ENCODE measurements at places on chromosomes 1 and 21. TPM values are rescaled to one million over a fixed set of nuclear protein-coding genes. Genes with fewer than 3 reads are reported as not detected.
A peak's percentile ranks its signal among the peaks of the same experiment; 100 is the strongest.

- H3K27me3 ChIP-seq, result no peaks in the 10 kb centered on the region
- peaks cover 21% of the 10 kb centered on the region for H3K4me1 ChIP-seq
- peaks cover 27% of the 10 kb centered on the region for H3K36me3 ChIP-seq
- no peak overlapping the region for H3K27ac ChIP-seq
Measured at GRCh38 chr1:85262985-85263384, 3.5 kb upstream of the C1orf52 start.

DNA sequence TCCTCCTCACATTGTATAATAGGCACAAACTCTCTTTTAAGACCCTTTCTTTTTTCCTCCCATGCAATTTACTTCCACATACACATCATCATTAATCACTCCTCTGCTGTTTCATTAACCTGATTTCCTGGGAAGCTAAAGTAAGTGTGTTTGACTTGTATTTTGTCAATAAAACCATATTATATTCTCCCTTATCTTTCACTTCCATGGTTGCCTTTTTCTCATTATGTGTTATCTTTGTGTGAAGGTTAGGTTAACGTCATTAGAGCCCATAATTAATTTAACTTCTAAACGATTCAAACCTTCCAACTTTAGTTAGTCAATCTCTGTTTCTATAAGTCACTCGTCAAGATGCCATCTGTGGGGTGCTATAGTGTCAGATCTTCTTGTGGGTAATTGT lies 313.0 kb downstream of the PAPPA2 start:
- H3K36me3 ChIP-seq, result no peaks in the 10 kb centered on the region
- H3K4me1 ChIP-seq, result no peaks in the 10 kb centered on the region
- no peak for DNase-seq
- no peaks in the 10 kb centered on the region for H3K27me3 ChIP-seq
- no peak overlapping the region for H3K4me3 ChIP-seq
- H3K27ac ChIP-seq, result no peak overlapping the region

DNA sequence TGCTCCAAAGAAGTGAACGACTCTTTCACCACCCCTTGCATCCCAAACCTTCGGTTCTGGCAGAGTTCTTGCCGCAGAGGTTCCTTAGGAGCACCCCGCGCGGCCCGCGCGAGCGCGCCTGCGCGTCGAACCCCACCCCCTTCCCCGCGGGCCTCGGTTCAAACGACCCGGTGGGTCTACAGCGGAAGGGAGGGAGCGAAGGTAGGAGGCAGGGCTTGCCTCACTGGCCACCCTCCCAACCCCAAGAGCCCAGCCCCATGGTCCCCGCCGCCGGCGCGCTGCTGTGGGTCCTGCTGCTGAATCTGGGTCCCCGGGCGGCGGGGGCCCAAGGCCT lies at the start of gene C1orf56:
TSS of gene C1orf56 (plus strand) at position 161 of the 334 bp plus-strand sequence. CDS start at position 258, 97 bp downstream.
- peak within 1 kb of the TSS; percentile 77 for H3K4me3 ChIP-seq
- peak within 1 kb of the TSS; percentile 57 for H3K27ac ChIP-seq
- peaks cover 15% of the 10 kb centered on the region for H3K36me3 ChIP-seq
- no peaks in the 10 kb centered on the region for H3K27me3 ChIP-seq

DNA sequence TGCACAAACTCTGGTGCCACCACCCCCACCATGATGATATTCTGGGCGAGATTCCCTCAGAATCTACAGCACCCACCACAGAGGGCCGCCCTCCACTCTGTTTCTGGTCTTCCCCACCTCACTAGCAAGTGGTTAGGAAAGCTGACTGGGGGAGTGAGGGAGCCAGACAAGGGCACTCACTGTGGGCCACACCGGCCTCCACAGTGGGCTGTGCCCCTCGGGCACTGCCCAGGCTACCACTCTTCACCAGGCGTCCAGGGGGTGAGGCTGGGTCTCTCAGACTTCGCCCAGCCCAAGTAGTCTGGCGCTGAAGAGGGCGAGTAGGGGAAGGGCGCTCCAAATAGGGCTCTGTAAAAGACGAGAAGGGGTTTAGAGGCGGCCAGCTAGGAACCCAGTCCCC lies 11.2 kb upstream of the GATAD2B start:
- peaks cover 14% of the 10 kb centered on the region for H3K36me3 ChIP-seq
- no peaks in the 10 kb centered on the region for H3K27me3 ChIP-seq
- DNase-seq, result no peak
- peaks cover 2% of the 10 kb centered on the region for H3K4me1 ChIP-seq

The NUP210L gene
- total RNA-seq, result not detected

The USH2A gene
- 0.02 TPM for total RNA-seq

DNA sequence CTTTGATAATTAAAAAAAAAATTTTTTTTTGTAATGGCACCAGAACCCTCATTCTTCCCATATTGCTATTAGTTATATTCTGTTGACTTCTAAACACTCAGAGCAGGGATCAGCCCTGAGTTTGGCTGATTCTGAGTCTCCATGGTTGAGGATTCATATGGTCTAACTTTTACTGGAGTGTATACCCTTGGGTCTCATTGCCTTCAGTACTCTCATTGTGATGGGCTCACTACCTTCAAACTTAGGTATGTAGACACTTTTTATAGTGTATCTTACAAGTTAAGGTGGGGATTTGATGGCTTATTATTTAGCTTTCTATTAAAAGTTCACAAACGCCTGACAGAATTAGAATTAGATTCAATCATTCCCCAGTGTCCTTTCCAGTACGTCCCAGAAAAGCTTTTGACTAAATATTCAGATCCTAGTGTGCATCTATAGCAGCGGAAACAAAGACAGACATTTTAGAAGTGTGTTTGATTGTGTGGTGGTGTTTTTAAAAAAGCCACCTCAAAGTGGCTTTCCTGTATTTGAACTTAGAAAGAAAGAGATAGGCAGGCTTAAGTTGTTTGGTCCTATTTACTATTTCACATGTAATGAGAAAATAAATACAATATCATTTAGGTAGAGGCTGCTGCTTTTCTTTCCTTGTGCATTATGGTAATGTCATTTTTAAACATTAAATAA lies 1.4 kb downstream of the MACF1 start:
- no peak for DNase-seq
- peak overlapping the region; percentile 85 for H3K4me3 ChIP-seq
- peaks cover 11% of the 10 kb centered on the region for H3K4me1 ChIP-seq
- H3K27me3 ChIP-seq, result no peaks in the 10 kb centered on the region
- H3K27ac ChIP-seq, result peak overlapping the region; percentile 97
- H3K36me3 ChIP-seq, result no peaks in the 10 kb centered on the region

The FCMR gene
- 0.73 TPM for total RNA-seq

DNA sequence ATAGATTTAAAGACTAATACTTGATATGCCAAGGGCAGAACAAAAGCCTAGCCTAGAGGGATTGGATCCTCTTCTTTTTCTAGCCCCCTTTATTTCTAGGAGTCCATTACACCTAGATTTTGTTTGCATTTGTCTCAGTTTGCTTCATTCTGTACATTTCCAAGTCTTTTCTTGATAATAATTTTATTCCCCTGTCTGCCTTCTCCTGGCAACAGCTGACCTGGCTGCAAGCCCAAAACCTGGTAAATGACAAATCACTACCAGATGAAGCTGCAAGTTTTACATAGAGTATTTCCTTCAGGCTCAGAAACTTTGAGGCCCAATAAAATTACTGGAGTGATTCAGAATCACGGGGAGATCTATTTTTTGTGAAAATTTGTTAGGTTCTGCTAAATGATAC lies 36.5 kb upstream of the LHX8 start:
- H3K27ac ChIP-seq, result no peak overlapping the region
- H3K27me3 ChIP-seq, result no peaks in the 10 kb centered on the region
- no peaks in the 10 kb centered on the region for H3K4me1 ChIP-seq
- H3K36me3 ChIP-seq, result no peaks in the 10 kb centered on the region

- no peak overlapping the region for H3K4me3 ChIP-seq
- peaks cover 24% of the 10 kb centered on the region for H3K36me3 ChIP-seq
- H3K27me3 ChIP-seq, result no peaks in the 10 kb centered on the region
- H3K27ac ChIP-seq, result peak overlapping the region; percentile 73
- H3K4me1 ChIP-seq, result peaks cover 43% of the 10 kb centered on the region
Measured at GRCh38 chr21:29349702-29350101, 51.0 kb downstream of the BACH1 start.

DNA sequence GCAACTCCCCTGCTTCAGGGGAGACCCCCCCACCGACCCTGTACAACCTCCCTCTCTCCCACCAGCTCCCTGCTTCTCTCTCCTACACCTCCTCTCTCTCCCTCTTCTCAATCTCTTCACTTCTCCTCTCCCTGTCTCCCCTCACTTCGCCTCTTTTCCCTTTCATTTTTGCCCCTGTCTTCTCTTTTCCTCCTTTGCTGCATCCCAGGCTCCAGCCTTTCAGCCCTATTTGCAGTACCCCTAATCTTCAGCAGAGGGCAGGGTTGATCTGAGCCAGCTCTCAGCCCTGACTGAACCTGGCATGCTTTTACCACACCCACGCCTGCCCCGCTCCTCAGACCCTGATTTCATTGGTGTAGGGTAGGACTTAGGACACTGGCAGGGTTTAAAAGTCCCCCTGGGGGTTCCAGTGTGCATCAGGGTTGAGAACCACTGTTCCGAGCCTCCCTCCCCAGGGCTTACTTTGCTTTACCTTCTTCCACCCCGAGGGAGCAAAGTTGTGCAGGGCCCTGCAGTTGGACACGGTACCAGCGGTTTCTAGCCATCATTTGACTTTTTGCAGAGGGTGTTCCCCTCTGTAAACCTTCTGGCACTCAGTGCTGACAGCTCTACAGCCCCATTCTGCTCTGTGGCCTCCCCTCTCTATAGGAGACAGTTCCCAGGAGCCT lies 67.3 kb upstream of the CNTN2 start:
- no peaks in the 10 kb centered on the region for H3K36me3 ChIP-seq
- H3K4me3 ChIP-seq, result no peak overlapping the region
- H3K27ac ChIP-seq, result no peak overlapping the region
- H3K4me1 ChIP-seq, result peaks cover 10% of the 10 kb centered on the region
- no peaks in the 10 kb centered on the region for H3K27me3 ChIP-seq

- H3K36me3 ChIP-seq, result no peaks in the 10 kb centered on the region
- no peak overlapping the region for H3K27ac ChIP-seq
- peak; percentile 41 for DNase-seq
- no peaks in the 10 kb centered on the region for H3K27me3 ChIP-seq
- H3K4me1 ChIP-seq, result peaks cover 11% of the 10 kb centered on the region
Measured at GRCh38 chr1:246503341-246503740, 3.7 kb downstream of the SMYD3 start.

GRCh38 chr1:206102292-206102936 lies 14.8 kb downstream of the AVPR1B start:
- H3K27me3 ChIP-seq, result peaks cover 17% of the 10 kb centered on the region
- no peak for DNase-seq

DNA sequence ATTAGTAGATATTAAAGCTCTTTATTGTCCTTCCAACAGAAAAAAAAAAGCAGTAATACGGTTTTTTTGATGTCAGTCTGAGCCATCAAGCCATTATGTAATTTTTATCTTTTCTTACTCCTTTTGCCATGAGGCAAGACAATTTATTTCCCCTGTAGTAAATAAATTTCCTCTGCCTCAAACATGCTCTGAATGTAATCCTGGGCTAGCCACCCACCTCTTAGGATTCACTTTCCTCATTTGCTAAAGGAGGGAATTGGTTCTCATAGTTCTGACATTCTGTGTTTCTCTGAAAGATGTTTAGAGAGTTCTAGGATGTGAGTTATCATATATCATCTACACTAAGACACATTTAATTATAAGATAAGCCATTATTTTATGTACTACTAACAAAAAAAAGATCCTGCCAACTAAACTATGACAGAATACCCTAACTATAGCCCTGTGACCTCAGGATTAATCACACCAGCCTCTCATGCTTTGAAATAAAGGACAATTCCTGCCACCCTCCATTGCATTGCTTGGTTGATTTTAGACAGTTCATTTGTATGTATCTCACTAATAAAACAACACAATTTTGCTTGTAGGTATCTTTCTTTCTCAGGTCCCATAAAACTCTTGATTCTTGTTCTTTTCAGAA lies 34.0 kb upstream of the RAP1A start:
- no peak overlapping the region for H3K4me3 ChIP-seq
- H3K4me1 ChIP-seq, result no peaks in the 10 kb centered on the region
- no peak for DNase-seq

The SMCP gene
- not detected for total RNA-seq

- H3K27ac ChIP-seq, result no peak overlapping the region
- DNase-seq, result no peak
- peaks cover 3% of the 10 kb centered on the region for H3K27me3 ChIP-seq
- H3K4me1 ChIP-seq, result no peaks in the 10 kb centered on the region
Measured at GRCh38 chr1:116203920-116204319, 92.7 kb downstream of the MAB21L3 start.

DNA sequence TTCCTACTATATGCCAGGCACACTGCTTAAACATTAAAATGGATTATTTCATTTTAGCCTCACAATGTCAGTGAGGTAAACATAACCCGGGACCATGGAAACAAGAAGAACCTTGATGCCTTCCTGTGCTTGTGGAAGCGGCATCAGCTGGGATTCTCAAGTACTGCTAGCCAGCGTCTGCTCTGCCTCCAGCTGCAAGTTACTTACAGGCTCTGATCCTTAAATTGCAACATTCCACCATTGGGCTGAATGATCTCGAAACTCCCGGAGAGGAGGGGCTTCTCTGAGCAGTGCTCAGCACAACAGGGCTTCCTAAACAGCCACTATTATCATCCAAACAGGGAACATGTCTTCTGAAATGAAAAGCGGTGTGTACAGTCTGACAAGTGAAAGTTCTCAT lies 6.7 kb upstream of the MAN1C1 start:
- no peak for DNase-seq
- H3K4me1 ChIP-seq, result peaks cover 3% of the 10 kb centered on the region
- no peak overlapping the region for H3K4me3 ChIP-seq

- no peak overlapping the region for H3K4me3 ChIP-seq
- peak overlapping the region; percentile 50 for H3K27ac ChIP-seq
- peaks cover 2% of the 10 kb centered on the region for H3K36me3 ChIP-seq
Measured at GRCh38 chr1:17633654-17634053, 94.2 kb downstream of the ARHGEF10L start.

DNA sequence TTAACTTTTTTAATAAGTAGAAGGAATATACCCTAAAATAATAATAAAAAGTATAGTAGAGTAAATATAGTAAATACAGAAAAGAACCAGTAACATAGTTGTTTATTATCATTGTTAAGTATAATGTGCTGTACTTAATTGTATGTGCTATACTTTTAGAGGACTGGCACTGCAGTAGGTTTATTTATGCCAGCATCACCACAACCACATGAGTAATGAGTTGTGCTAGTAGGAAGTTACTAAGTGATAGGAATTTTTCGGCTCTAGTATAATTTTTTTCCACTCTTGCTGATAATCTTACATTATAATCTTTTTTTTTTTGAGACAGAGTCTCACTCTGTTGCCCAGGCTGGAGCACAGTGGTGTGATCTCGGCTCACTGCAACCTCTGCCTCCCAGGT lies 71.6 kb downstream of the IVNS1ABP start:
- no peaks in the 10 kb centered on the region for H3K36me3 ChIP-seq
- H3K4me1 ChIP-seq, result no peaks in the 10 kb centered on the region
- no peak overlapping the region for H3K27ac ChIP-seq
- peak; percentile 25 for DNase-seq
- H3K27me3 ChIP-seq, result no peaks in the 10 kb centered on the region

- no peak overlapping the region for H3K27ac ChIP-seq
- DNase-seq, result peak; percentile 76
- H3K27me3 ChIP-seq, result no peaks in the 10 kb centered on the region
Measured at GRCh38 chr1:220824031-220824989, 37.6 kb downstream of the MTARC1 start.

- no peak for DNase-seq
- no peak overlapping the region for H3K27ac ChIP-seq
- H3K27me3 ChIP-seq, result peaks cover 10% of the 10 kb centered on the region
- H3K4me1 ChIP-seq, result no peaks in the 10 kb centered on the region
- no peaks in the 10 kb centered on the region for H3K36me3 ChIP-seq
- no peak overlapping the region for H3K4me3 ChIP-seq
Measured at GRCh38 chr1:200112290-200112689, 84.8 kb downstream of the NR5A2 start.

Measured in astrocyte (in vitro differentiated cells and primary cell).